ENCODE measurements at places on chromosomes 2 and 18.

DNA sequence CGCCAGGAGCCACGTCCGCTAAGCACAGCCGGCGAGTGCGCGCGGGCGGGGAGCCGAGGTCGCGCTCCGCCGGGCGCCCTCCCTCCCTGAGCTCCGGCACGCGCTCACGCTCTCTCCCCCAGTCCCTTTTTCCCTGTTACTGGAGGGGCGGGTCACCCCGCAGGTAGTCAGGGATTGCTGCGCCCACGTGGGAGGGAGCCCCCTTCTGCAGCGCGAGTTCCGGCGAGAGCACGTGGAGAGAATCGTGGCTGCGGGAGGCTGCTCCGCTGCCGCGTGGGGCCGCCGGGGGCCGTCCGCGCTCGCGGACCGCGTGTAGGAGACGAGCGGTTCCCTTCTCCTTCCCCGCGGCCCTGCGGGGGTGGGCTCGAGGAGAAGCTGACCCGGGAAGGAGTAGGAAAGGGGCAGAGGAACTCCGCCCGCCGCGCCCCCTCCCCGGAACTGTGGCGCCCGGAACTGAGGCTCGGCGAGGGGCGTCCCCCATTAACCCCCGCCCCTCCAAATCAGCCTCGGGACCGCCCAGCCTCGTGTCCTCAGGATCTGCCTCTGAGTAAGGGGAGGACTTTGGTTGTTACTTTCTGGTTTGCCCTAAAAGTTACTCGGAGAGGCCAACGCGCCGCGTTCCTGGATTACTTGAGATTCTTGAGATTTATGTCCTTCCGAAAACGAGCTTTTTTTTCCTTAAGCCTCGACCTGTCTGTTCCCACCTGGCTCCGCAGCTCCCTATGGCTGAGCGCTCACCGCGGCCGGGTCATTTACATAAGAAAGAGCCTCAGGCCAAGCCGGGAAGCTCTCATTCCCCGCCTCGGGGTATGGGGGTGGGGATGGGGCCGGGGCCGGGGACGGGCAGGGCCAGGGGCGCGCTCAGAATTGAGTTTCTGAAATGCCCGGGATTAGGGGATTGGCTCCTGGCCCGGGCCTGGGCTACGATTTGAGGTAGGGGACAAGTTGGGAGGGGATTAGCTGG is 1.1 kb downstream of the HK2 start:
- DNase-seq = no peak

DNA sequence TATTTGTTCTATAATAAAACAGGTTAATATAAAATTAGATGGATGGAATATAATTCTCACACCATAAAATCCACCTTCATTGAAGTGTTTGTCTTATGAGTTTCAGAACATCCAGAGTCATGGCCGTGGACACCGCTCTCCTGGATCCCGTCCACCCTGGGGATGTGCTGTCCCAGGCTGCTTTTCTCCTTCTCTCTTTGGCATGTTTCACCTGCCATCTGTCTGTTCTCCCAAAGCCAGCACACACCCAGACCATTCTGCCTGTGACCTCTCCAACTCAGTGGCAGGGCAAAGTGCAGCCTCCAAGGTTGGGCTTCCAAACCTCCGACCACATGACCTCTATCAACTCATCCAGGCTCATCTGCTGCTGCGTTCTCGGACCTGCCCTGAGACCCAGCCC is 104.7 kb downstream of the MYT1L start:
- no peak for DNase-seq

DNA sequence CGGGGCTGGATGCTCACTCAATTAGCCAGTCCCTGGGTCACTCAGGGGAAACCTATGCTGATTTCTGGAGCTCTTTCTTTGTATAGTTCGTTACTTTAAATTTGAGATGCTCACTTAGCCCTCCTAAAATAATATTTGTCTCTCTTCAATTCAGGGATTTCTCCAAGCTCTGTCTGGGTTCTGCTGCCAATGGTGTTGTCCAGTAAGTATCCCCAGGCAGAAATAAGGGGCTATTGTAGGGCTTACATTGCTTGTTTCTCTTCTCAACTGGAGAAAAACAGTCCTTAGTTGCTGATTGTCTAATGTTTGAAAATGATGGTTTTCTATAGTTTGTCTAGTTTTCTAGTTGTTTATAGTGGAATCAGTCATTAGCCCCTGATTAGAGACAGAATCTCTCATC is 5.0 kb downstream of the RAB6C start:
- no peak for DNase-seq

DNA sequence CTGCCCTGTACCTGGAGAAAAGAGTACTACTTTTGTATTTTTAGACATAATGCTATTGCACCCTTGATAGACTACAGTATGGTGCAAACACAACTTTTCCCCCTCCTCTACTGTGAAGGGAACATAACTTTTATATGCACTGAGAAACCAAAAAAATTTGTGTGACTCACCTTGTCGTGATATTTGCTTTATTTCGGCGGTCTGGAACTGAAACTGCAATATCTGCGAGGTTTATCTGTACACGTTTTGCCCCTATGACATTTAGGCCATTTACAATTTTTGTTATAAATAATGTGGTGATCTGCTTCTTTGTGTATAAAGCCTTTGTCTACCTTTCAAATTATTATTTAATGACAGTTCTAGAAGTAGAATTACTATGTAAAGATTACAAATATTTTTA is 34.4 kb upstream of the AAK1 start:
- DNase-seq = no peak

All from head of caudate nucleus (tissue), 42 donors.